CD8-positive, alpha-beta memory T cell (primary cell): ENCODE measurements at places on chromosomes 2 and 18.

GRCh38 chr18:58645398-58645797 lies 16.5 kb upstream of the ALPK2 start:
- no peak overlapping the region for H3K27ac ChIP-seq
- H3K4me1 ChIP-seq = peaks cover 15% of the 10 kb centered on the region
- no peaks in the 10 kb centered on the region for H3K27me3 ChIP-seq
- no peak overlapping the region for H3K4me3 ChIP-seq
- DNase-seq = no peak

DNA sequence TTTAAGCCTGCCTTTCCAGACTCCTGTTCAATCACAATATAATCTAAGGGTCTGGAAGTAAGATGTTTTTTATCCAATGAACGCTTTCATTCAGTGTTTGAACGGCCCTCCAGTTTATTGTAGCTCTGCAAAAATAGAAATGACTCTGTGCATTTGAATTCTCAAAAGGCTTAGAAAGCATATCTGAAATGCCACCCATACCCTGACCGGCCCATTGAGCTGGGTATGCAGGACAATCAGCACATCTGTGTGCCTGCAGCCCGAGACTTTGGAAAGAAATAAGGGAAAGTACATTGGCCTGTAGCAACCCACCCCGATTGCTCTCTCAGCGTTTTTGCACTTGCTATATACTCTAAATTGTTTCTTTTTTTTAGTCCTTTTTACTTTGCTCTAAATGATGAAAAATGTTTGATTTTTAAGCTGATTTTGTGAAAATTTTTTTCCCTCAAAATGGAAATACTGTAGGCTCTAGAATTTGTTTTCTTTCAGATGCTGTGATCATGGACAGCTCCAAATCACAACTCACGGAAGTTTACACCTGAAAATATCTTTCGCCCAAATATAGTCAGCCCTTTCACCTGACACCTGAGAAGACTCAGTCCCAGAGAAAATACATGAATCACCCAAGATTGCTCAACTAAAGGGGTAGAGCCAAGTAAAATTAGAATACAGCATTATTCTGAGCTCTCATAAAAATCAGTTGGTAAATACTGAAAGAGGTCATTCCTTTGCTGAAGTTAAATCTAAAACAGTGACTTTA lies 194.5 kb upstream of the SIX3 start:
- DNase-seq = no peak
- H3K4me1 ChIP-seq = no peaks in the 10 kb centered on the region

GRCh38 chr2:222984908-222985307 lies 67.1 kb upstream of the KCNE4 start:
- no peak overlapping the region for H3K27ac ChIP-seq
- H3K27me3 ChIP-seq = no peaks in the 10 kb centered on the region
- H3K36me3 ChIP-seq = no peaks in the 10 kb centered on the region
- no peak overlapping the region for H3K4me3 ChIP-seq

DNA sequence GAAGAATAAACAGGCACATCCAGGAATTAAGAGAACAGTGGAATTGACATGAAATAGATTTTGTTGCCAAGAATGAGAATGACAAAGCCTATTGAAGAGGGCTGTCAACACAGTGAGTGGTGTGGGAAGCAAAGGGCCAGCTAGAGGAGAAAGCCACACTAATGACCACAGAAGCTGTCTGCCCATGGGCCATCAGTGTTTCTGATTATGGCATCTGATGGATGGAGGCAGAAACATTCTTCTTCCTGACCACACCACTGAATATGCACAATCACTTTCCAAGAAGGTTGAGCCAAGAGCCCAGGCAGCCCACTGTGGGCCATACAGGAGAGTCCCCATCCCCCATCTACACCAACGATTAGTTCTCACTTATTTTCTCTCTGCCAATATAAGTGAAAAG lies 146.0 kb upstream of the SH3BP4 start:
- H3K4me3 ChIP-seq = no peak overlapping the region
- no peaks in the 10 kb centered on the region for H3K27me3 ChIP-seq
- no peaks in the 10 kb centered on the region for H3K36me3 ChIP-seq
- no peak for DNase-seq

DNA sequence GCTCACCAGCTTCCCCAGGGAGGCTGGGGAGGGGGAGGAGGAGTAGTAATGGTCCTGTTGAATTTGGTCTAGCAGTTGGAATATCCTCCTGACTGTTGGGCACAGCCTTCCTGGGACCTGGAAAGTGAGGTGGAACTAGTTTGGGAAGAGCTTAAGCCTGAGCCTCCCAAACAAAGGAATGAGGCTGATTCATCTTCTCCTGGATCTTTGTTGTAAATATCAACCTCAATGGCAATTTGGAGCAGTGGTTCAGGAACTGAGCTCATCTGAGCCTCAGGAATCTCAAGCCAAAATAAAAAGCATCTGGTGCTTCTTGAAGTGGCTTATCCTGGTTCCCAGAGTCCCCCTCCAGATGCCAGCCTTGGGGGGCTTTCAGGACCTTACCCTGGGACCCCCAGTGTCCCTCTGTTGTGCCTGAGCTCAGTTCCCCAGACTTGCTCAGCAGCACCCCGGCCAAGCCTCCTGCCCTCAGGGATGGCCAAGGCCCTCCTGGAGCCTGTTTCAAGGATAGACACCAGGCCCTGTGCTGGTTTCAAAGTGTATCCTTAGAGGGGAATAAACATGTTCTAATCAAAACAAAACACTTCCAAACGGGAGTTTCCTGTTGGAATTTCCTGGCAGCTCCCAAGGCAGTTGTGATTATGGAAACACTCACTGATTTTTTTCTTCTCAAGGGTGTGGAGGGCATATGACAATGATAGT lies 112.6 kb downstream of the DDX1 start:
- no peaks in the 10 kb centered on the region for H3K4me1 ChIP-seq
- no peak overlapping the region for H3K4me3 ChIP-seq
- DNase-seq = no peak
- H3K27me3 ChIP-seq = peaks cover 5% of the 10 kb centered on the region
- H3K27ac ChIP-seq = no peak overlapping the region

GRCh38 chr2:5969303-5969702 lies 277.1 kb downstream of the SOX11 start:
- H3K4me1 ChIP-seq = no peaks in the 10 kb centered on the region
- no peak overlapping the region for H3K27ac ChIP-seq
- no peaks in the 10 kb centered on the region for H3K27me3 ChIP-seq
- no peak overlapping the region for H3K4me3 ChIP-seq
- DNase-seq = no peak
- H3K36me3 ChIP-seq = no peaks in the 10 kb centered on the region

GRCh38 chr2:184449760-184450159 lies 148.6 kb upstream of the ZNF804A start:
- no peaks in the 10 kb centered on the region for H3K36me3 ChIP-seq
- DNase-seq = no peak
- no peak overlapping the region for H3K4me3 ChIP-seq
- no peaks in the 10 kb centered on the region for H3K27me3 ChIP-seq
- H3K27ac ChIP-seq = no peak overlapping the region
- H3K4me1 ChIP-seq = no peaks in the 10 kb centered on the region

DNA sequence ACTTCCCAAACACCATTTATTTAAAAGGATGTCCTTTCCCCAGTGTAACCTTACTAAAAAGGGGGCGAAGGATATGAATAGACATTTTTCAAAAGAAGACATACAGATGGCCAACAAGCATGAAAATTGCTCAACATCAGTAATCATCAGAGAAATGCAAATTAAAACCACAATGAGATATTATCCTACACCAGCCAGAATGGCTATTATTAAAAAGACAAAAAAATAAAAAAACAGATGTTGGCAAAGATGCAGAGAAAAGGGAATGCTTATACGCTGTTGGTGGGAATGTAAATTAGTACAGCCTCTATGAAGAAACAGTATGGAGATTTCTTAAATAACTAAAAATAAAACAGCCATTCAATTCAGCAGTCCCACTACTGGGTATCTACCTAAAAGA lies 142.3 kb upstream of the NT5C1B start:
- no peaks in the 10 kb centered on the region for H3K36me3 ChIP-seq
- H3K4me3 ChIP-seq = no peak overlapping the region
- no peak for DNase-seq
- H3K4me1 ChIP-seq = no peaks in the 10 kb centered on the region
- no peak overlapping the region for H3K27ac ChIP-seq
- H3K27me3 ChIP-seq = no peaks in the 10 kb centered on the region
